ENCODE measurements at places on chromosomes 6 and 20.

- DNase-seq, result no peak
These were observed 60.2 kb upstream of the STX16 start for GRCh38 chr20:58590679-58591473.

DNA sequence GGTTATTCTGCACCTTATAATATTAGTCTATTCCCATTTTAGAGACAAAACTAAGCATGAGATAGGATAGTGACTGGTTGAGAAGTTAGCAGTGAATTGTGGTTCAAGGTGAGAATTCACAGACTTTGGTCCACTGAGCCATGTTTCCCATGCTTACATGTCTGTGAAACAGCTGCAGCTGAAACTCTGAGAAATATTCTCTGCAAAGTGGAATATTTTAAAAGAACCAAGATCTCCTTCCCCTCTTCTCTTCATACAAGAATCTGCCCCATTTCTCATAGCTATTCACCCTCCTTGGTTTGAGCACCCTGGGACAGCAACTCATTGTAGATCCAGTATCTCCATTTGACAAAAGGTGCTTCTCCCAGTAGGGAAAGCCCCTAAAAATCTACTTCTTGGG is 70.2 kb upstream of the TMEM170B start:
- no peak for DNase-seq

GRCh38 chr6:49618257-49618656 is 18.4 kb downstream of the RHAG start:
- DNase-seq, result no peak

DNA sequence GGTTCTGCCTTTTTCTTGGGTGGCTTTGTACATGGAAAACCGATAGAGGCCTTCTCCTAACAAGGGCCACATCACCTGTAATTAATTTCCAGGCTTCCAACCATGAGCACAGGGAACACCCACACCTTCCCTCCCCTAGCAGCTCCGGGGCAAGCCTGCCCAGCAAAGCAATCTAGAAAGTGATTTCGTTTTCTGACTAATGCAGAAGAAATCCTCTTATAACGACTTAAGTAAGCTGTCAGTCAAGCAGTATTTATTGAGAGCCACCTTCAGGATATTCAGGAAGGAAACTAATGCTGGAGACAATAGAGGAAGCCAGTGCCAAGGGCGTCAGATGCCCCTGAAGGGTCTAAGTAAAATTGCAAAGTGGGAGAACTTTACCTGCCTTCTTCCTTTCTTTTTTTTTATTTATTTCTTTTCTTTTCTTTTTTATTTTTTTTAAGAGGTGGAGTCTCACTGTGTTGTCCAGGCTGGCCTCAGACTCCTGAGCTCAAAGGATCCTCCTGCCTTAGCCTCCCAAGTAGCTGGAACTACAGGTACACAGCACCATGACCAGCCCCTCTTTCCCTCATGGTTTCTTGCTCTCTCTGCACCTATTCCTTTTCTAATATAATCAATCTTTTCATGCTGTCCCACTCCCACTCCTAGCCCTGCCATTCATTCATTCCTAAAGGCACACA is 67.5 kb upstream of the MBOAT1 start:
- DNase-seq, result peak; percentile 16

DNA sequence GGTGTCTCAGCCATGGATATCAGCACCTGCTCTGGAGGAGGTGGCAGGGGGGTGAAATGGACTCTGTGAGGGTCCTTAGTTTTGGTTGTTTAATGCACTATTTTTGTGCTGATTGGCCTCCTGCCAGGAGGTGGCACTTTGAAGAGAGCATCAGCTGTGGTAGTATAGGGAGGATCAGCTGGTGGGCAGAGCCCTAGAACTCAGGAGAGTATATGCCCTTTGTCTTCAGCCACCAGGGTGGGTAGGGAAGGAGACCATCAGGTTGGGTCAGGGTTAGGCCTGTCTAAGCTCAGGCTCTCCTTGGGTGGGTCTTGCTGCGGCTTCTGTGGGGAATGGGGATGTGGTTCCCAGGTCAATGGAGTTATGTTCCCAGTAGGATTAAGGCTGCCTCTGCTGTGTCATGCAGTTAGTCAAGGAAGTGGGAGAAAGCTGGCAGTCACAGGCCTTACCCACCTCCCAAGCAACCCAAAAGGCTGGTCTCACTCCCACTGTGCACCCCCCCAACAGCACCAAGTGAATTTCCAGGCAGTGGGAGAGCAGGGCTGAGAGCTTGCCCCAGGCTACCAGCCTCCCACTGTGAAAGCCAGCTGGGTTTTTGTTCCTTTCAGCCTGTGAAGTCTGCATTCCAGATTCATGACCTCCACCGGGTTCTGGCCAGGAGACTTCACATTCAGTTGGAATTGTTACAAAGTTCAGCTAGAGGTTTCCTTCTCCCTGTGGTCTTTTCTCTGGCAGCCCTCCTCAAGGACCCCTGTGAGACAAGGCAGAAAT is 5.7 kb upstream of the OSTM1 start:
- no peak for DNase-seq

DNA sequence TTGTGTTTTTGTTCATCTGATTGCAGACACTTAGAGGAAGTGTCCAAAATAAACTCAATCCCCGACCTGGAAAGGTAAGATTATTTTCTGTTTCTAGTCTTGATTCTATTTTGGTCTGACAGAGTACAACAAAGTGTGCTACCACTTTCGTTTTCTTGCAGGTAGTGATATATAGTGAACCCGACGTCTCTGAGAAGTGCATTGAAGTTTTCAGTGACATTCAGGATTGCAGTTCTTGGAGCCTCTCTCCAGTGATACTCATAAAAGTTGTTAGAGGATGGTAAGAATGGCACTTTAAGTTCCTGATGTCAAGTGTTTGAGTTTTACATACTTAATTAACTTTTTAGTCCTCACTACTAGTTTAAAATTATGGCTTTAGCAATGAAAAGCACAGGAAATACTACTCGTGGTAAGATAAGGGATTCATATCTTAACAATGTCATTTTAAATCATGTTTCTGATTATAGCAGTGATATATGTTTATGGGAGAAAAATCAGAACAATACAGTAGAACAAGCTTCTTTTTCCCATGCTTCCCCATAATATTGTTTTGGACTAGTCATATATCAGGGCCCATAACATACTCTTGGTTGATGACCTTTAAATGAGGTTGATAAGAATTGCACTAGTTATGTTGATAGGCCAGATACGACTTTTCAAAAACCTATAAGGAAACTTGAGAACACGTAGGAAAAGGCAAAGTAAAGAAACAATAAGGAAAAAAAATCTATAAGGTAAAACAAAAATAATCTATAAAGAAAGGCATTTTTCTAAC is 104.0 kb downstream of the RTN4IP1 start:
- DNase-seq, result no peak

- peak; percentile 29 for DNase-seq
These were observed 532 bp upstream of the PM20D2 start for GRCh38 chr6:89145091-89145955.

- no peak for DNase-seq
These were observed 99.0 kb upstream of the SOX4 start for GRCh38 chr6:21494505-21494904.

DNA sequence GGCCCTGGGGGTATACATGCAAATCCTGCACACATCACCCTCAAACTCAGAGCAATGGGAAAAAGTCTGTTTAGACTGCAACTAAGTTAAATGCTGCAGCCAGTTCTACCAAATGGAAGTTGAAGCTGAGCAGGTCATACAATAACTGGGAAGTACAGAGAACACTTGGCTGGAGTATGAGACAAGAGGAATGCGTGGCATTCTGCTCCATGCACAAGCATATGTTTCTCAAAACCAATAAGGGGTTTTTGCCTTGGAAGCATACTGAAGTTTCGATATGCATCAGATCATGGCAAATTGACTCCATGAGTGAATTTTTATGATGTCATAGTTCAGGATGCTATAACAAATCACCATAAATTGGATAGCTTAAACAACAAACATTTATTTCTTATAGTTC is 193.8 kb downstream of the COL12A1 start:
- DNase-seq, result no peak

GRCh38 chr6:70221715-70222438 is 81.0 kb downstream of the COL9A1 start:
- DNase-seq, result no peak

DNA sequence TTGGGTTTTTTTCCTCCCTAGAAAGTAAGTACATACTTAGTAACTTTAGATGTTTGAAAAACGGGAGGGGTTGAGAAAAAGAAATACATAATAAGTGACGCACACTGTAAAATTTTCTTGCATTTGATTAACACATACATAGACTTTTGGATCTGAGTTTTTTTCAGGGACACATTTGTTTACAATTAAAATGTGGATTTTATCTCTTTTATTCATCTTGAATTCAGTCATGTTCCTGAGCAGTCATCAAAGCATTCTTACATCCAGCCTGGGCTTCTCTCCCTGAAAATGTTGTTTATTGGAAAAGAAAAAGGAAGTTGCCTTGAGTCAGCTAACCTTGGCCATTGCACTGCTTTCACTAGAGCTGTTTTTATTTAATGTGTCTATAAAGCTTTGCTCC is 8.7 kb upstream of the RPP40 start:
- DNase-seq, result no peak

DNA sequence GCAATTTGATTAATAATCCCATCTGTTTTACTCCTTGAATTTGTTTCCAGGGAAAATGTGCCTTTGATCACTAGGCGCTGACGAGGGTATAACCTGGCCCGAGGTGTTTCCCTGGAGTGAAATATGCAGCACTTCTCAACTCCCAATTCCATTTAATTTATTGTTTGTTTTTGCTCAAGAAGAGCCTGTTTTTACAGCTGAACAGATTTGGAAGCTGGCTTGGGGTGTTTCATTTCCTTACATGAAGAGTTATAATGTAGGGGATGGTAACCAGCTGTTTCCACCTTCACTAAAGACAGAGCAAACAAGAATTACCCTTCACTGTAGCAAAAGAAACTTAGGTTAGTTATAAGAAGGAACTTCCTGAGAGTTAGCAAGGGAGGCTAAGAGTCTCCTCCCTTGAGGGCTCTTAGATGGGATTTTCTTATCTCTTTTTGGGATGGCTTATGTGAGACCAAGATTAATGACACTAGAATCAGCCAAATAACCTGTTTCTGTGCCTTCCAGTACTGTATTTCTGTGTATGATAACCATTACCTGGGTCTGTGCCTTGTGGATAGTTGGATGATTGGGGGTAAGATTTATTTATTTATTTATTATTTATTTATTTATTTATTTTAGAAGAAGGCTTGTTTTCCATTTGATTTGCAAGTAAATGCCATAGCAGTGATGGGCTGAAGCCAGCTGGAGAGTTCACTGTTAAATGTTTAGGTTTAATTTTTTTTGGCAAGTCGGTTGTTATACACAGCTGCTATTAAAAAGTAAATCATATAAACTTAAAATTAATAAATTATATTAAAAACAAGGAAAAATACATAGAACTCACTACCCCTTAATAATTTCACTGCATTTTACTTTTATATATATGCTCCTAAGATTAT is 162.2 kb upstream of the BMP2 start:
- DNase-seq, result no peak

DNA sequence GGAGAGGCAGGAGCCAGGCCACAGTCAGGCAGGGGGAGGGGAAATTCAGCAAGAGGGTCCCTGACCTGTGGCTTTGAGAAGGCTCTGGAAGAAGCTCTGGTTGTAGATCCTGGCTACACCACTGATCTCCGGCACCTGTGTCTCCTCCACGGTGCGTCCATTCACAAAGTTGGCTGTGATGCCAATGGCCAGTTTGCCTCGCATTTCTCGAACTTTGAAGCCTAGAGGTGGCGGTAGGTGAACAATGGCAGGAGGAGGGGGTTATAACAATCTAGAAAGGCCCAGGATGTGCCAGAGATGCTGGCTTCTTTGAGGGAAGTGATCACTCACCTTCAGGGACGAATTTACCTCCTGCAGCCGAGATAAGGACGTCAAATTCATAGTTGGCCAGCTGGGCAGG is 3.4 kb downstream of the MICAL1 start:
- DNase-seq, result no peak

- peak; percentile 60 for DNase-seq
These were observed 63.0 kb upstream of the CD2AP start for GRCh38 chr6:47414423-47415167.

Measured in hepatocyte (in vitro differentiated cells).